ENCODE measurements at places on chromosomes 3 and 15.

DNA sequence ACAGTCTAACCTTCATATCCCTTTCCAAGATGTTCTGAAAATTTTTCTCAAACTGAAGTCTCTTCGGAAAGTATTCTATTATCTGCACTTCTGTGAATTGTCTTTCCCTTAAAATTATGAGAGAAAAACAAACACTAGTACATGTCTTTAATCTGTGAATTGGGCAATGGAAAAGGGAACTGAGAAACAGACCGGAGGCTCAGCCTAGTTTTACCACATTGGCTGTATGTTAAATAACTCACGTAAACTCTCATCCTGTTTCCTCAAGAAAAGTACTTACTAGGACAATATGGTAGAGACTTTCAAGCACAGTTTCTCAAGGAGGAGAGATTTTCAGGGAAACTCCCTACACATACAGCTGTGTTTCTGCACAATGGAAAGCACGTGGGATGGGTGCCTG is 982.2 kb upstream of the SEMA6D start:
- DNase-seq, result no peak

- DNase-seq, result no peak
These were observed 291.0 kb downstream of the TBL1XR1 start for GRCh38 chr3:176906046-176906905.

- DNase-seq, result no peak
These were observed 381.5 kb upstream of the C2CD4B start for GRCh38 chr15:62546628-62547027.

DNA sequence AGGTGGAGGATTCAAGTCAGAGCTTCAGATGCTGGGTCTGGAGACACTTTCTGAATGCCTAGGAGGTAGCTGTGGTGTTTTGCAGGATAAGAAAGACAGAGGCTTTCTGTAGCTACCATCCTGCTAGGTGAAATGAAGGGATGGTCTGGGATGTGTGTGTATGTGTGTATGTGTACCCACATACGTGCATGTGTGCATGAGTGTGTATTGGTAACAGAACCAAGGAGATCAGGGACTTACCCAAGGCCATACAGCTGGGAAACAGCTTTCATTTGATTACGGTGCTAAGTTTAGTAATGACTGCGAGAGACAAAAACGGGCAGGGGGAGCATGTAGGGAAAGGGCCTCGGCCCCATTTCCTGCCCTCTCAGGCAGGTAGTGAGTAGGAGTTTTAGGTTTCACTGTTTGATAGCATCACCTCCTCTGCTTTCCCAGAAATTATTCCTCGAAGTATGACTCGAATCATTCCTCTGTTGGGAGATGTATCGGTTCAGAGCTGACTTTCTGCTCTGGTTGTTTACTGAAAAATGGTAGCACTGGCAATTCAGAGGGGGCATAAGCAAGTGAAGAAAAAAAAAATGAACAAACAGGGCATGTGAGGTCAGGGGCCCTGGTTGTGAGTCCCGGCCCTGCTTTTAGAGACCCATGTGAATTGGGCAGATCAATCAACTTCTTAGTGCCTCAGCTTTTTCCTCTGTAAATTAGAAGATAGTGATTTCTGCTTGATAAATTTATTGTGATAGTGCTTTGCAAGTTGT is 130.7 kb downstream of the LPP start:
- no peak for DNase-seq

GRCh38 chr3:171459137-171459941 is 866 bp downstream of the TNIK start:
- DNase-seq, result peak; percentile 52

DNA sequence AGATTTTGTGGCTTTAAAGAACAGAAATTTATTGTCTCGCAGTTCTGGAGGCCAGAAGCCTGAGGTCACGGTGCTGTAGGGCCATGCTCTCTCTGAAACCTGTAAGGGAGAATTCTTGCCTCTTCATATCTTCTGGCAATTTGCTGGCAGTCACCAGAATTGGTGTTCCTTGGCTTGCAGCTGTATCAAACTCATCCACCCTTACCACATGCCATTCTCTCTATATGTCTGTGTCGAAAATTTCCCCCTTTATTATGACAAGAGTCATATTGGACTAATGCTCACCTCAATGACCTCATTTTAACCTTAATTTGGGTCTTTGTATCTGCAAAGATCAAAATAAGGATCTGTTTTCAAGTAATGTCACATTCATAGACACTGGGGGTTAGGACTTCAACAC is 266.7 kb downstream of the IL20RB start:
- no peak for DNase-seq

DNA sequence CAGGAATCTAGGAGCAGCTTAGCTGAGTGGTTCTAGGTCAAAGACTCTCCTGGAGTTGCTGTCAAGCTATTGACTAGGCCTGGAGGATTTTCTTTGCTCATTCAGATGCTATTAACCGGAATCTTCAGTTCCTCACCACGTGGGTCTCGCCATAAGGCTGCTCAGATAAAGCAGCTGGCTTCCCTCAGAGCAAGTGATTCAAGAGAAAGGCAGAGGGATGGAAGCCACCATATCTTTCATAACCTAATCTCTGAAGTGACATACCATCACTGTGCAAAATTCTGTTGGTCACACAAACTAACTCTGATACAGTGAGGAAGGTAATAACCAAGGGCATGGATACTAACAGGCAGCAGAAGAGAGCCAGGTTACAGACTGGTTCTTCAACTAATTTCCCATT is 72.7 kb upstream of the FLNB start:
- DNase-seq, result no peak

GRCh38 chr3:119690043-119690656 is 12.7 kb upstream of the CFAP91 start:
- DNase-seq, result peak; percentile 53

DNA sequence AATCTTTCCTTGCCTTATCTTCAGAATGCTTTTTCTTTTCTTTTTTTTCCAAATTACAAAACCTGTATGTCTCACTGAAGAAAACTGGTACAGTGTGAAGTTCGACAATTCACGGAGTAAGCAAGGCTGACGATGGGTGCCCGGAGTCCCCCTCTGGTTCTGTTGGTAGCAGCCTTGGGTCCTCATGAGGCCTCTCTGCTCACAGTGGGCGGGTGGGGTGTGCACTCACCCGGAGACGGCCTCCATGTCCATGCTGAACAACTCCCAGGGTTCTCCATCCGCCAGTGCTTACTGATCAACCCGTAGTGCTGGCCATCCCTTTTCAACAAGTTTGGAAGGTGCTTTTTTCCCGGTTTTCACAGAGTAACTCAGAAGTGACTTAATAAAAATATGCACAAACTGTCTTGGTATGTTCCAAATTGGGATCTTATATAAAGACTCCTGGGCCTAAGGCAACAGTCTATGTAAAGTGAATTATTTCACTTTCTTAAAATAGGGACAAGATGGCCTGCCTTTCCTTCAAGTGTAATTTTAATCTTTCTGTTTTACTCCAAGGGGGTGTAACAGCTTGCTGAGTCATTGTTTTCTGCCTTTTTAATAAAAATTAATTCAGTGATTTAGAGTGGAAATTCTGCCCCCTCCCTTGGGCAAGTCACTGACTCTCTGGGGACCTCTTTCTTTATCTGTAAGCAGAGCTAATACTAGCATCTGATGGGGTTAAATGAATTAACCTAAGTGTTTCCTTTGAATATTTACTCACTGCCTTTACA is 23.7 kb downstream of the LRRK1 start:
- DNase-seq, result no peak

DNA sequence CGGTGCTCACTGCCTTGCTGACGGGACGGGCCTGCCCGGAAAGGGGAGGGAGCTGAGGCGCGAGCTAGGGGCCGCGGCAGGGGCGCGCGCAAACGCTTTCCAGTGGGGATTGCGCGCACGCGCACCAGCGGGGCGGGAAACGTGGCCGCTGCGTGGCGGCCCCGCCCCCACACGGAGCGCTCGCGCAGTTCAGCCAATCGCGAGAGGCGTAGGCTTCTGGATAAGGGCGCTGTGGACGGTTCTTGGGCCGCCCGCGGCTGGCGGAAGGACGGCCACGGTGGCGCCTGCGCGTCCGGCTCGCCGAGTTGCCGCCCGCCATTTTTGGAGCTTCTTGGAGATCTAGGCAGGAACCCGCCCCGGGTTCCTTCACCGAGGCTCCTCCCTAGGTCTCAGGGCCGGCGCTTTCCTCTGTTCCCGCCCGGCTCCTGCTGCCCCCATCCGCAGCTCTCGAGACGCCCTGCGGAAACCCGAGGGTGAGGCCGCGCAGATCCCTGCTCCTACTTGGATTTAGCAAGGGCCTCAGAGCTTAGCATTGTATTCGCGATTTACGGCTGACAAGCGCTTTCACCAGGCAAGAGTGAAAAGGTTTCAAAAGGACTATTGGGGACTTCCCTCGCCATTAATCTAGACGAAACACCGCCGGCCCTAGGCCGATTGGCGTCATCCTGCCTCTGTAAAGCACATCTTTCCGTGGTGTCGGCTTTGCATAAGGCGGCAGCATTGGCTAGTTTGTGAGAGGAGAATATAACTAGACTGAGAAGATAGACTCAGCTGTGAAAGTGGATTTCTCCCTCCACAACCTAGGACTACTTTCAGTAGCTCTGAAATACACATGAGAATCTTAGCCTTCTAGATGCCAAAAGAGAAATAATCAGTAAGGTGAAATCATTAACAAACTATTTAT is 496 bp upstream of the STAG1 start:
- peak; percentile 98 for DNase-seq

DNA sequence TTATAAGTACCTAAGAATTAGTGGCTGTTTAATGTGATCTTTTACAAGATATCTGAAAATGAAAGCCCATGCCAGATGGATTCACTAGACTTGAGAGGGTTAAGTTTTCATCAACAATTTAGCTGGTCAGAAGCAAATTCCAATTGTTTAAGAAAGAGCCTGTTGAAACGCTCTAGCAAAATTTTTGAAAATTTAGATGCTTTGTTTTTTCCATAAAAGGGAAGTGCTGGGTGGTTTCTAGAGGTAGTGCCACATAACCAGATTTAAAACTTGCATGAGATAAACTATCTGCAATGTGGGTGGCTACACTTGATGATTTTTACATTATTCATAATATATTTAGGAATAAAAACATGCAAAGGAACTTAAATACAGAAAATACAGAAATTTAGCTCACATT is 48.5 kb upstream of the SKIL start:
- DNase-seq, result no peak

GRCh38 chr15:32718821-32719716 is 1.3 kb downstream of the GREM1 start:
- peak; percentile 46 for DNase-seq

- DNase-seq, result no peak
These were observed 2.7 kb downstream of the MLF1 start for GRCh38 chr3:158573714-158574113.

DNA sequence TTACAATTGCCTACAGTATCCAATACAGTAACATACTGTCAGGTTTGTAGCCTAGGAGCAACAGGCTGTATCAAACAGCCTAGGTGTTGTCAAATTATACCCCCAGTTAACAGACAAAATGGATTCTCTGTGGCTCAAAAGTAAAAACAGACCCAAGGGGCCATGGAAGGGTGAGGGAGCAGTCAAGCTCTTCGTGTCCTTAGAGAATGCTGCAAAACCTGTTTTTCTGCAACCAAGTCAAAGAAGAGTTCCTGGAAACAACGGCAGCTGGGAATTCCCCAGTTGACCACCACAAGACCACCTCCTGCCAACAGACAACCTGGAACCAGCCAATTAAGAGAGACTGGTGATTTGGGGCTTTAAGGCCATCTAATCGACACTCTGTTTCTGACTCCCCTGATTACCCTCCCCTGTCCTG is 11.1 kb upstream of the THUMPD3 start:
- no peak for DNase-seq

DNA sequence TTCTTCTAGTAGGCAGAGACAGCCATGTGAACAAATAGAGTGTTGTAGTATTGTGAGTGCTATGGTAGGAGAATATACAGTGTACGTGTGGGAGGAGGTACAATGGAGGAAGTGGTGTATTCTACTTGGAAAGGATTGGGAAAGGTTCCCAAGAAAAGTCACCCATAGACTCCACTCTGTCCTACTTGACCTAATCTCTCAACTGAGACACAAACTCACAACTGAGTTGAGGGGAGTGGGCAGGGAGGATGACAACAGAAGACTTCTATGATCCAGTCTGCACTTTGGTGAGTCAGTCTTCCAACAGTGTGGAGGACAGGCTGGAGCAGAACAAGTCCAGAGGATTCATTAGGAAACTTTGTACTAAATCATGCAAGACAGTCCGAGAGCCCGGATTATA is 28.8 kb upstream of the AQP9 start:
- DNase-seq, result no peak

DNA sequence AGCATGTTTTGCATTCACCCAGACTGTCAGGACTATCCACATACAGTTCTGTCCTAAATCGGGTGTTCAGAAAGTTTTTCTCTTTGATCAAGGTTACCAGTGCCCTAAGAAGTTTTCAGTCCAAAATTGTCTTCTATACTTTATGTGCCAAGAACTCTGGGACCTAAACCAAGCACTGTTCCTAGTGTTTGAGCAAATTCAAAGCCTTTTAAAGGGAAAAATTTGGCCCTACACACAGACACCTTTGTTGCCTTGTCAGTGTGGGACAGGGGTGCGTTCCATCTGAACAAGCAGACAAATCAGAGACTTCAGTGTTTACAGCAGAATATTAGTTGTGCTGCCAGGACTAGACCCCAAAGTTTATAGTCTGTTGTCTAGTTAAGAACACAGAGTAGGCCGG is 50.6 kb downstream of the DGKG start:
- DNase-seq, result no peak

DNA sequence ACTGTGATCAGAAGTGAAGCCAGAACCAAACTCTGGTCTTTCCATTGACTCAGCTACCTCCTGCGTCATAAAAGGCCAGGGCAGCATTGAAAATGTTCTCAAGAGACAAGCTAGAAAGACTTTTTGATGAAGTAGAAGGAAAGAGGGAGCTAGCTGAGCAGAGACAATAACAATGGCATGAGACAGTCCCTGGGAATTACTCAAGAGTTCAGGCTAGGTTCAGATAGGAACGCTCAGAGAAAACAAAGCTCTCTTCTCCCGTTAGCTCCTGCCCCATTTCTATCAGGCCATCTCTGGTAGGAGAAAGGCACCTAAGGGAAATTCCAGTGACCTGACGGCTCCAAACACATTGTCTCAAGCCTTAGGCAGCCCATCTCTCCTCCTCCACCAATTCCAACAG is 7.0 kb upstream of the OXTR start:
- DNase-seq, result no peak

- DNase-seq, result no peak
These were observed 72.7 kb downstream of the NUP210 start for GRCh38 chr3:13347390-13347950.

DNA sequence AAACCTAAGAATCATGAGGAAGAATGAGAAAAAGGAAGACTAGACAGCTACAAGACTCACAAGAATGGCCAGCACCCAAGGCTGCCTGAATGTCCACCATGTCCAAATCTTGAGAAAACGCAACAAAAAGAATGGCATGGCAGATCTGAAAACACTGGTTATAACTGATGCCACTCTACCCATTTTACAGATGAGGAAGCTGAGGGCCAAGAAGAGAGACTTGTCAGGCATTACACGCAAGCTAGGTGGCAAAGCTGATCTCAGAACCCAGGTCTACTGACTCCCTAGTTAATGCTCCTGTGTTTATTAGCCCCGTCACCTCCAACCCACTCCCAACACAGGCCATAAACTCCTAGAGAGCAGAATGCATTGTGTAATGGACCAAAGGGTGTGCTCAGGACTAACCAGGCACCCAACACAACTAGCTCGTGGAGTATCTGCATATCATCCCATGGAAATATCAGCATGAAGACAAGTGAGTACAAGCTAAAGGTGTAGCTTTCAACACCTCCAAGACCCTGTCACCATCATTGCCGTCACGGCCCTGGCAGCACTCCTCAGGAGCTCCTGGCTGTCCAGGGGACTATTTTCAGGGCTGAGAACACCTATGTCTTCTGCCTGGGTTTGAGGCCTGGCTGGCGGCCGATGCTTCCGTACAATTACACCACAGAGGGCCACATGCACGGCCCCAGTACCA is 111.7 kb downstream of the XXYLT1 start:
- no peak for DNase-seq

Data from D341Med (cell line).